ENCODE measurements at places on chromosomes 13 and 19.

- DNase-seq: no peak
Observed at GRCh38 chr19:34366738-34367623, 2.0 kb downstream of the GPI start.

DNA sequence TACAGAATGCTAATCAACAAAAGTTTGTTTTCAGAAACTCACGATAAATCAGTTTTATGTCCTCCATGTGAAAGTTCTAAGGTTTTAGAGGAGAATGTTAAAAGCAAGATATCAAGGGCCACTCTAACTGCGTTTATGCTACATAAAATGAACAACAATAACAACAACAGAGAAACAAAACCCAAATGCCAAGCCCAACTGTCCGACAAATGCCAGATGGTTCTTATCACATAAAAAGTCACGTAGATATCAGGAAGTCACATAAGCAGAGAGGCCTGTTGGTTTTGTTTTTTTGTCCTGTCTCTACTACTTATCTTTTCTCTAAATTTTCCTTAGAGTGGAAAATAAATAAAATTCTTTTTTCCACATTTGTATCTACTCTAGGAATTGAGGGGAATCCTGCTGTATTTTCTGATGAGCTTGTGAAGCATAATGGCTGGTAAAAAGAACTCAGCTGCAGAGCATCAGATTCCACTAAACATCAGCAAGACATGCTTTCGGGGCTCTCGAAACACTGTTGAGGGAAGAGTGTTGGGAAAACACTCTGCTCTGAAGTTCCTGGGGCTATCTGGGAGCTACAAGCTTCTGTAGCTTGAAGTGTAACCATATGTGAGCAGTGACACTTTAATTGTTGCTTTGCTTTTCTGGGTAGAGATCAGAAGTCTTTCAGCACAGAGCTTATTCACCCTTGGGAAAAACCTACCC lies 110.1 kb downstream of the SLAIN1 start:
- DNase-seq: no peak

- no peak for DNase-seq
Observed at GRCh38 chr13:102517959-102518358, 78.8 kb upstream of the TPP2 start.

DNA sequence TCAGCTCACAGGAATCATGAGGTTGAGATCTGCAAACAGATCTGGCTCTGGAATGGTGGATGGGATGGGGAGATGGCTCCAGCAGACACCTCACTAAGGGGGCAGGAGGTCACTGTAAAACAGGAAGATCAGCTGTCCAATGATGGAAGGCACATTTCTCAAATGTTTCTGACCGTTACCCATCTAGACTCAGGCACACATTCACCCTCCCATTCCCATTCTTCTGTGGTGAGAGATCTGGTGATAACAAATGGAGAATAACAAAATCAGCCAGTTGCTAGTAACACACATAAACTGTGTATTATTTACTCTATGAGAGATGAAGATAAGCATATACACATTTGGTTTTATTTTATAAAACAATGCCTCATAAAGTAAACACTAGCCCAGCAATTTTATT lies 235.9 kb downstream of the TSHZ3 start:
- DNase-seq: no peak

DNA sequence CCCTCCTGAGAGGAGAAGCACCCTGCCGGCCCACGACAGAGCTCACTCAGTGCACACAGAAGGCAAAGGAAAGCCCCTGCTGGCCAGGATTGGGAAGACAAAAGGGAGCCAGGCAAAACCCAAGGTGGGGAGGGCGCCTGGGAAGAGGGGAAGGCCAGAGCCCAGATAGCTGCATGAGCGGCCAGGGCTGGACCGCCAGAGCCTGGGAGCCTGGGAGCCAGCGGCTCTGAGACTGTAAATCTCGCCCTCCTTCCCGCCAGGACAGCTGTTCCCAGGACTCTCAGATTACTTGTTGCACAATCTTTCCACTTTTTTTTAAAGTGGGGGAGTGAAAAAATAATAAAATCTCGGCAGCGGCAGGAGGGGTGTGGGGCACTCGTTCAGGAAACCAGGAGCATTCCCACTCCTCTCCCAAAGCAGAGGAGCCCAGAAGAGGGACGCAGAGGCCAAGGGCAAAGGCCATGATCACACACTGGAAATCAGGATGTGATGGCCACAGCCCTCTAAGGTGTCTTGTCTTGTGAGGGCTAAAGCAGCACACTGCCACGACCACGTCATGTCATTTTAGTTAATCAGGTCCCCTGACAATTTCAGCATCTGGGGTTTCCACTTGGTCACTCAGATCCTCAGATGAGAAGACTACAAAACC lies 19.6 kb upstream of the EPHX3 start:
- no peak for DNase-seq

GRCh38 chr13:50572129-50572528 lies 271.4 kb downstream of the DLEU7 start:
- DNase-seq: no peak

- peak; percentile 5 for DNase-seq
Observed at GRCh38 chr19:11737964-11738745, 591 bp downstream of the ZNF823 start.

GRCh38 chr13:95571941-95572340 lies 19.4 kb downstream of the CLDN10 start:
- DNase-seq: no peak

GRCh38 chr13:43963726-43964125 lies 84.0 kb downstream of the LACC1 start:
- no peak for DNase-seq

DNA sequence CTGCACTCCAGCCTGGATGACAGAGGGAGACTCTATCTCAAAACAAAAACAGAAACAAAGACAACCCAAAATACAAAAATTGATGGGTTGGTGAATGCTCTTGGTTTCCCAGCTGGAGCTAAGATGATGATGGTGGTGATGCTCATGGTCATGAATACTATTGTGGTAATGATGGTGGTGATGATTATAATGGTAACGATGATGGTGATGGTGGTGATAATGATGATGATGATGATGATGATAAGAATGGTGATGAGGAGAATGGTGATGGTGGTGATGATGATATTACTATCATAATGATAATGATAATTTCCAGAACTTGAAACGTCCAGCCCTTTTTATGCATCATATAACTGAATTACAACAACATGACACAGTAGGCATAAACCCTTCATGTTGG lies 40.1 kb downstream of the VAV1 start:
- no peak for DNase-seq

DNA sequence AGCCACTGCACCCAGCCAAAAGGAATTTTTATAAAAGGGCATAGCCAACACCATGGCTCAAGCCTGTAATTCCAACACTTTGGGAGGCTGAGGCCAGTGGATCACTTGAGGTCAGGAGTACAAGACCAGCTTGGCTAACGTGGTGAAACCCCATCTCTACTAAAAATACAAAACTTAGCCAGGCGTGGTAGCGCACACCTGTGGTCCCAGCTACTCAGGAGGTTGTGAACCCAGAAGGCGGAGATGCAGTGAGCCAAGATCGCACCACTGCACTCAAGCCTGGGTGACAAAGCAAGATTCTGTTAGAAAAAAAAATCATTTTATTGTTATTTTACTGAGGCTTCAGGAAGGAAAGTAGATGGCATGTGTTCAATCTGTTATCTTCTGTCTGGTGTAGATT lies 31.3 kb upstream of the FOXO1 start:
- no peak for DNase-seq

- DNase-seq: no peak
Observed at GRCh38 chr13:40445557-40445990, 220.9 kb downstream of the FOXO1 start.

GRCh38 chr19:7540761-7541474 lies 5.4 kb downstream of the PNPLA6 start:
- DNase-seq: no peak

- DNase-seq: no peak
Observed at GRCh38 chr13:30972888-30973377, 40.5 kb downstream of the TEX26 start.

GRCh38 chr13:46297361-46297811 lies 85.7 kb downstream of the LRRC63 start:
- DNase-seq: no peak

DNA sequence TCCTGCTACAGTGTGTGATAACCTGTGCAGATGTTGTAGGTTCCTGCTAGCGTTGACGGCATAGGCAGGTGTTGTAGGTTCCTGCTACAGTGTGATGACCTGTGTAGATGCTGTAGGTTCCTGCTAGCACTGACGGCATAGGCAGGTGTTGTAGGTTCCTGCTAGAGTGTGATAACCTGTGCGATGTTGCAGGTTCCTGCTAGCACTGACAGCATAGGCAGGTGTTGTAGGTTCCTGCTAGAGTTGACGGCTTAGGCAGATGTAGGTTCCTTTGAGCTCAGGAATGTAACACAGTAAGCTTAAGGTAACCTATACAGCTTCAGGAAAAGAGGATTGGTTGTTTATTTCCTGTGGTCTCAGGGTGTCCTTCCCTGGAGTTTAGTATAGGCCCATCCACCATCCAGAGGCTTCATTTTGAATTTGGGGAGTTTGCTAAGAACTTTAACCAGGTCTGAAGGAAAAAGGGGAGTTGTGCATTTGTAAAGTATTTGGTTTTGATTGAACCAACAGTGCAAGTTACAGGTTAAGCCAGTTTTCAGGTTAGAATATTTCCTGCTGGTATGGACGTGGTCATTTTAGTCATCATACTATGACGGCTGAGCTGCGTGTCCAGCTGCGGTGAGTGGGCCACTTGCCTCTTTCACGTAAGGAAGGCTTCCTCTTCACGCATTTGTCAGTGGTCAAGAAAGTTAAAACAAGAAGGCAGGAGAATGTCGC lies 53.8 kb downstream of the ATP11A start:
- DNase-seq: no peak

GRCh38 chr13:36817996-36818803 lies 822 bp upstream of the RFXAP start:
- no peak for DNase-seq

- no peak for DNase-seq
Observed at GRCh38 chr19:1616396-1616795, 11.1 kb upstream of the UQCR11 start.

DNA sequence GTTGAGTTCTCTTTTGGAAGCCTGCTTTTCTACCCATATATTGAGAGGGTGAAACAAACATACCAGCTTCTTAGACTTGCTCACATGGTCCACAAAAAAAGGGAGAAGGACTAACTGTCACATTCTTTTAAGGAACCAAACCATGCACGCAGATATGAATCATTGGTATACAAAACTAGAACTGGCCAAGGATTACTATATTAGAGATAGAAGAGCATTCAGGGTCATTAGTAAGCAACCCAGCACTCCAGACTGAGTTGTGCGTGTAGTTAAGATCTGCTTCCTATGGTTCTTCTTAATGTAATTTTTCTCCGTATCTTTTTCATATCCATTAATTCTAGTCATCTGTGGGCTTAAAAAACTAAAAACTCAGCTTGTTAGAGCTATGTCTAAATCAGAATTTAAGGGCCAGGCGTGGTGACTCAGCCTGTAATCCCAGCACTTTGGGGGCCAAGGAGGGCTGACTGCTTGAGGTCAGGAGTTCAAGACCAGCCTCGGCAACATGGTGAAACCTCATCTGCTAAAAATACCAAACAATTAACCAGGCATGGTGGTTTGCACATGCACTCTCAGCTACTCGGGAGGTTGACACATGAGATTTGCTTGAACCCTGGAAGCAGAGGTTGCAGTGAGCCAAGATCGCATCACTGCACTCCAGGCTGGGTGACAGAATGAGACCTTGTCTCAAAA lies 19.6 kb downstream of the ALG5 start:
- no peak for DNase-seq

DNA sequence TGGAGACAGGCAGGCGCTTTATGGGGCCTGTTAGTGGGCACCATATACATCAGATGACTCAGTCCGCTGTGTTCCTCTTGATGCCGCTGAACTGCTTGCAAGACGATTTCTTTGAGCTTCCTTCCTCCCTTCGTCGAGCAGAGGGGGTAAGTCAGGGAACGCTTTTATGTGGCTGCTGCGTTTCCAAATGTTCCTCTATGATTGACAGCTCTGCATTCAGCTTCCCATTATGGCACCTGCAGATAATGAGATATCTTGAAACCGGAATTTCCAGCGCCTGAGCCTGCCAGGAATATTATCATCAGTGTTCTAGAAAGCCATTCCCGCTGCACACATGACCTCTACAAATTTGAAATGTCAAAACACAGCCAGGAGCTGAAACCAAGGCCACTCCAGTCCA lies 257.0 kb downstream of the TSHZ3 start:
- no peak for DNase-seq

GRCh38 chr13:39740761-39741160 lies 85.3 kb downstream of the COG6 start:
- DNase-seq: no peak

GRCh38 chr19:11457115-11457514 lies 21.7 kb downstream of the PRKCSH start:
- no peak for DNase-seq

- DNase-seq: no peak
Observed at GRCh38 chr19:17757125-17757524, 5.8 kb downstream of the FCHO1 start.

DNA sequence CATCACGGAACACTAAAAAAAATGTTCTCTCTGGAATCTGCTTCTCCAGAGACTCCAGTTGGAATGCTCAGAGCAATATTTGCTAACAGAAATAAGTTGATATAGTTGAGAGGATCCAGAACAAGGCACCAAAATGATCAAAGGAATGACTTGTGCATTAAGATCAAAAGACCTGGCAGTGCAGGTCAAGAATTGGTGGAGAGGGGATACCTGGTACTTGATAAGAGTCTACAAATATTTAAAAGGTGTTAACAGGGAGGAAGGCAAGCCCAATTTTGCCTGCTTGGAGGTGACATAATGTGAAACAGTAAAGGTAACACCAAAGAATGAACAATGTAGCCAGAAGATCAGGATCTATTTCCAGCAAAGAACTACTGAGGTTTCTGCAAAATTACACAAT lies 20.0 kb upstream of the TNFRSF19 start:
- no peak for DNase-seq

GRCh38 chr13:43861863-43862262 lies 17.7 kb downstream of the CCDC122 start:
- DNase-seq: no peak

DNA sequence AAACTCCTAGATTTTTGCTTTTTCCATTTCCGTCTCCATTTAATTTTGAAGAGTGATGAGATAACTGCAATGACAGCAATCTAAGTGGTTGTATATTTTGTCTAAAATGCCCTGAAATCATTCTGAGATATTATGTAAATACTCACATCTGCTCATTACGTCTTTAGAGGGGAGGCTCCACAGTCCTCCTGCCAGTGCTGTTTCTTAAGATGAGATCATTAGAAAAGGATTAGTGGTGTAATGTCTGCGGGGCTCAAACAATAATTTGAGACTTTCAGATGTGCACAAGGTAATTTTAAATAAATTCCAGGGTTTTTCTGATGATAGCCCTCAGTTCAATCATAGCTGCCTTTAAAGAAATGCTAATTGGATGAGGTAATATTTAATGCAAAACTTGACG lies 437.9 kb downstream of the FOXO1 start:
- DNase-seq: no peak

DNA sequence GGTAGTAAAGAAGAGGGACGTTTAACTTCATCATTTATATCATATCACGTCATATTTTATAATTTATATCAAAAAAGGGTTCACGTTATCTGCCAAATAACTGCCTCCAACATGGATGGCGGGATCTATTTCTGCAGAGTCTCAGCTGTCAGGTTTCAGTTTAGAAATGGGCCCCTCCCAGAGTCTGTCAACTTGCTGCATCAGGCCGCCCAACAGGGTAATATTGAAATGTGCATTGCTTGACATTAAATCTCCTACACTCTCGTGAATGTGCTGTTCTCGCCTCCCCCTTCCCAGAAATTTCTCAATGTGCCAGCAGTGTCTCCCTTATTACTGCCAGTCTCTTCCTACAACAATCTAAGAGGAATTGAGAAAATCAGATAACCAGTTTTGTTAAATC lies 96.9 kb downstream of the TRPC4 start:
- DNase-seq: no peak

All from activated T-cell treated with anti-CD3 and anti-CD28 coated beads for 1 hour (primary cell).